ENCODE measurements at places on chromosomes 2 and 18.

GRCh38 chr2:66733364-66733999 lies 298.6 kb downstream of the MEIS1 start:
- DNase-seq, result no peak

- no peak for DNase-seq
These were observed 110.2 kb downstream of the OLA1 start for GRCh38 chr2:174138161-174138560.

DNA sequence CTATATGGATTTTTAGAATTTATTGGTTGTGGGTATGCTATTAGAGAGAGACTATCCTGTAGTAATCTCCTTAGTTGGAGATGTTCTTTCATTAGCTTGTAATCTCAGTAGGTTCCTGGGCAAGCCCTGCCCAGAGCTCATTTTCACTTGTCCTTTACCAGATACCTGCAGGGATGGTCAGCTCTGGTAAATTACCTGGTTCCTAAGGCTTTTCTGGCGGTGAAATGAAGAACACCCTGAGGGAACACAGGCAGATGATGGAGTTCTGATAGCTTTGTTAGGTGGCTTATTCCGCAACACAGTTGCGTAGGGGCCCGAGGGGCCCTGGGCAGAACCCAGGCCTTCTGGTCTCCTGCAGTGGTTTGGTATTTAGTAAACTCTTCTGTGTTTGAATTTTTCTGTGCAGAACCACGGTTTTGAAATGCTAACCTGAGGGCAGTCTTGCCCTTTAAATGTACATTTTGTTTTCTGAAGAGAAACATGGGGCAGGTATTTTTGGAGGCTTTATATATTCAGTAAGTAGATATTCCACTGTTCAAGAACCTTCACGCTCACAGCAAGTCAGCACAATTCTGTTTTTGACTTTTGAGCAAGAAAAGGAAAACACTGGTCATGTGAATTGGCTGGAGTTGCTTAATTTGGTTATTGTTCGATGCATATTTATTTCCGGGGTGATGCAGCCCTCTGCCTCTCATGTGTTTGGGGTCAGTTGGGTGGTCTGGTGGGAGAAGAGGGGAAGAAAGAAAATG lies 22.4 kb downstream of the ZNF532 start:
- DNase-seq, result no peak

GRCh38 chr2:58604096-58604495 lies 363.0 kb upstream of the FANCL start:
- no peak for DNase-seq

DNA sequence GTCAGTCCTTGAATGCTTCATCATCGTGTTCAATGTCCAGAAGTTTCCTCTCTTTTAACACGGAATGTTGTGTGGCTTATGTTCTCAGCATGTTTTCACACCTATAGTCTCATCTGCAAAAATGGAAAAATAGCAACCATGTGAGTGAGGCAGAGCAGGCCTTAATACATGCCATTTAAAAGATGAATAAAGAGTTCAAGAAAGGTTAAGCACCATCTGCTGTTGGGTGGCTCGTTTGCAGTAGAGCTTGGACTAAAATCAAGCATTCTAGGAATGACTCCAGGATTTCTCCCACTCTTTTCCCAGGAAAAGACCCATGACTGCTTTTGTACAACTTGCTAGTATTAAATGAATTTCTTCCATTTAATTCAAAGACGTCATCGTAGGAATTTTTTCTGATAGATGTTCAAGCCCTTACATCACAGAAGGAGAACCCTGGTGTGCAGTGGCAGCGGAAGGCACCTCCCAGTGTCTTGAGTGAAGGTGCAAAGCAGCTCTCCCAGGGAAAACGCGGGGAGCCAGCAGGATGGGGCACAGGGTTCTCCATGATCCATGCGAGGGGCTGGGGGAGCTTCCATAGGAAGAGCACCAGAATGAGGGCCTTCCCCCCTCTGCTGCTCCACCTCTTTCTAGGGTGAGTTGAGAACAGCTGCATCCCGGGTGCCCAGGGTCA lies 9.6 kb downstream of the DCDC2C start:
- DNase-seq, result no peak
